ENCODE measurements at places on chromosomes 11 and 22.

DNA sequence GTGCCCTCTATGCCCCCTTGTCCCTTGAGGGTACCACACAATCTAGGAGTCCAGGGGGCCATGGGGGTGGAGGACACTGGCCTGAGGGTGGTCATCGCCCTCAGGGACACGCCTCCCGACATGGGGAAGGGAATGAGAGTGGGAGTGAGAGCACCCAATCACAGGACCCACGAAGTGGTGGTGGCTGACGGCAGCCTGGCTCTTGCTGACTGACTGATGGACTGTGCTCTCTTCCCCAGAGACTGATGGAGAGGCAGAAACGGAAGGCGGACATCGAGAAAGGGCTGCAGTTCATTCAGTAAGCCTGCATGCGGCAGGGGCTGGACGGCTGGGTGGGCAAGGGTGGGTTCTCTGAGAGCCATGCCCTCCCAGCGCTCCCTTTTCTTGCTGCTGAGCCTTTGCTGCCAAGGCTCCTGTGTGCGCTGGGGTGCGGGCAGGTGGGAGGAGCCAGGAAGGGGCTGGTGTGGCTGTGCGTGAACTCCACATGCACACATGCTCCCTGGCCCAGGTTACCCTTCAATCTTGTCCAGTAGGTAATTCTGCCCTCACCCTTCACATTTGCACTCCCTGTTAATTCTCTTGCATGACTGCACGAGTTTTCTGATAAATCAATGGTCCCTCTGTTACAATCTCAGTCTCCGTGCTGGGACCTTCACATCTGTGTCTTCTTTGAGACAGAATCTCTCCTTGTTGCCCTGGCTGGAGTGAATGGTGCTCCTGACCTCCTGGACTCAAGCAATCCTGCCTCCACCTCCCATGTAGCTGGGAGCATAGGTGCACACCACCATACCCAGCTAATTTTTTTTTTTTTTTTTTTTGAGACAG is 19.3 kb downstream of the ZC3H7B start:
- no peak for DNase-seq

GRCh38 chr22:27538666-27539065 is 262.9 kb downstream of the MN1 start:
- no peak for DNase-seq

DNA sequence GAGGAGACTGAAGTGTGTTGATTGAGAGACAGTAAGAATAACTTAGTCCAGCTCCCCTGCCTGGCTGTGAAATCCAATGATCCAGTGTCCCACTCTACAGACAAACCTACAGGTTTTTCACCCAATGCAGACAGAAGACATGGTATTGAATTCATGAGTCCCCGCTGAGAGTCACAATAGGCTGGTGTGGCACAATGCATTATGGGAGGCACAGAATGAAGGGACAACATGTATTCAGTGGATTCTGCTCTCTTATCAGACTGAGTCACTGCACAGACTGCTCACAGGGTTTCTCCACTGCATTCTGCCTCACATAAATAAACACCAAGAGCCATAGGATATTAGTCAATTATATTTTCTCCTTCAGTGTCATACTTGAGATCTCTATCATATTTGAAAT is 55.2 kb upstream of the TOP3B start:
- no peak for DNase-seq

- no peak for DNase-seq
Observed at GRCh38 chr22:39463931-39464390, 7.1 kb downstream of the MGAT3 start.

All from H1 (cell line).